ENCODE measurements at places on chromosomes 2 and 18.

GRCh38 chr2:112542984-112543661 is 858 bp downstream of the POLR1B start:
- DNase-seq = no peak

DNA sequence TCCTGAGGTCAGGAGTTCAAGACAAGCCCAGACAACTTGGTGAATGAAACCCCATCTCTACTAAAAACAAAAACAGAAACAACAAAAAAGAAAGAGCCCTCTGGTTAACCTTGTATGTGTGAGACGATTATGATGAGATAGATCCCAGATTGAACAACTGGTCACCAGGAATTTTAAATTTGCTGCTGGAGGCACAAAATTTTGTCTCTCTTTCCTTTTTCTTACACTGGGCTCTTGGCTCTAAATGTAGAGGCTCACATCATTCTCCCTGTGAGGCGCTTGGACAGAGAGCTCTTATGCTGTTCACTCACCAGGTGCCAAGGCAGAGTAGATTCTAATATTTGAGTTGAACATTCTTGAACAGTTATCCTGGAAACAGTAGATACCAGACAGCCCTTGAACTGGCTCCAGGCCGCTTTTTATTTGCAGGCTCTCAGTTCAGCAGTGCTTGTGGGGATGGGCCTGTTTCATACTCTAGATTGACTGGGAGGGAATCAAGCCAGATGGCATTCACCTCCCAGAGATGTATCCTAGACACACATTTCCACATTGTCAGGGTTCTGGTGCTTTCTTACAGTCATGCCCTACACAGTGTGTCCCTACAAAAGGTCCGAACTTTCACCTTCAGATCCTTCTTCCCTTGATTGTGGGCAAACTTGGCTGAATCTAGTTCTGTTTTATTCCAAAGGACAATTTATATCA is 1159.6 kb downstream of the RPIA start:
- no peak for DNase-seq

DNA sequence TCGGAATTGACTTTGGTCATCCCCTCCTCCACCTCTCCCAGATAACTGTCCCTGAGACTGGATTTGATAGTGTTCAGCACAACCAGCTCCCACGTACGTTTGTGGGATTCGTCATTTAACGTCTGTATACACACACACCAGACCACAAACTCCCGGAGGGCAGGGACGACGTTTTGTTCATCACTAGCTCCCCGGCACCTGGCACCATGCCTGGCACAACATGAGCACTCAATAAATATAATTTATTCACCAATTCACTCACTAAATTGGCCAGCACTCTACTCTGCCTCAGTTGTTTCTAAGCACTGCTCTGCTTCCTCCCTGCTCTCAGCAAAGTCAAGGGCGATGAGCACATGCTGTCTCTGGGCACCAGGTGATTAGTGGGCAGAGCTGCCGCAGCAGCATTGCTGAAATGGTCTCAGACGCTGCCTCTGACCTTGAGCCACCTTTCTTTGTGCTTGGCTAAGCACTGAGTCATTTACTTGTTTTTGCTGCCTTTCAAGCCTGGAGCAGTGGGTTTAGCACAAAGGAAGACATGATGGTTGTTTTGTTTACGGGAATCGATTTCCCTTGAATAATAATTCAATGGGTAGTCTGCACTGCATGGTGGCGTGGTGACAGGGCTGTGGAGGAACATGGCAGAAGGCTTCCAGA is 19.3 kb upstream of the LOXHD1 start:
- DNase-seq = no peak

DNA sequence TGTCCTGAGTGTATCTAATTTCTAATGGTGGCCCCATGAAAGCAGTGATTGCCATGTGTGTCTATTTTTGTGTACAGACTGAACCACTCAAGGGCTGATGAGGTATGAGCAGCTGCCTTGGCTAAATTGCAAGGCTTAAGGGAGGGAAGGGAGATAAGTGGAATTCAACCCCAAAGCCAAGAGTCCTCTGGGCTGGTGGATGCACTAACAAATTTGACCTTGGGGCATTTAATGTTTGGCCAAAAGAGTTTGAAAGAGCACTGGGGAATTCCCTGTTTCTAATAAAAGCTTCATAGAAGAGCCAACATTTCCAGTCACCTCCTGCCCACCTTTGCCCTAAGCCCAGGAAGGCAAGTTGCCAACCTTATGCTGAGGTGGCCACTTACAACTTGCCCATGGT is 172.1 kb downstream of the SETBP1 start:
- no peak for DNase-seq

GRCh38 chr18:6885006-6885481 is 155.5 kb downstream of the ARHGAP28 start:
- DNase-seq = peak; percentile 13

GRCh38 chr2:23639406-23639982 is 254.5 kb downstream of the KLHL29 start:
- no peak for DNase-seq

- no peak for DNase-seq
Observed at GRCh38 chr2:191066197-191066918, 52.4 kb upstream of the STAT1 start.

DNA sequence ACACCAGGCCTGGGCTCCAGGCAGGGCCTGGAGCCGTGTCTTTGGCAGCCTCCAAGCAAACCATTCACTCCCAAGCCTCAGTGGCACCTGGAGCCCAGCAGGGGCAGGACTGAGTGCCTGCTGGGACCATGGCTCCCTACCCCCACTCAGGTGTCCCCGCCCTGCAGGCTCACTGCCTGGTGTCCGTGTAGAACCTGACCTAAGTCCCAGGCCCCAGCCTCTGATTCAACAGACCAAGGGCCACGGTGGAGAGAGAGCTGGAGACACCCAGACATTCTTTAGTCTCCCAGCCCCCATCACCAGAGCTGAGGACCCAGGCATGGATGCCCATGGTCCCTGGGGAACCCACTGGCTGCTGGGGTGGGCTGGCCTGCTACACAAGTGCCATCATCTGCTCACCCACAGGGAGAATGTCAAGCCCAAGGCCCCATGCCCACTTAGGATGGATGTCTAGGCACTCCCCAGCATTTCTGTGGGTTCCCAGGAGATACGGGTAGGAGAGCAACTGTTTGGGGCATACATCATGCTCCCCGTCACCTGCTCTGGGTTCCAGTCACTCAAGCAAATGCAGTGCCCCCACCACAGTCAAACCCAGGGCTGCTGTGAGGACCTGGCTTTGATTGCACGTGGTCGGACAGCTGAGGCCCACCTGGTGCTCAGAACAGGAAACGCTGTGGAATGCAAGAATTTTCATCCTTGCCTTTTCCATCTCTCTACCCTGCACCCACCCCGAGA is 42.9 kb upstream of the ATG16L1 start:
- no peak for DNase-seq

DNA sequence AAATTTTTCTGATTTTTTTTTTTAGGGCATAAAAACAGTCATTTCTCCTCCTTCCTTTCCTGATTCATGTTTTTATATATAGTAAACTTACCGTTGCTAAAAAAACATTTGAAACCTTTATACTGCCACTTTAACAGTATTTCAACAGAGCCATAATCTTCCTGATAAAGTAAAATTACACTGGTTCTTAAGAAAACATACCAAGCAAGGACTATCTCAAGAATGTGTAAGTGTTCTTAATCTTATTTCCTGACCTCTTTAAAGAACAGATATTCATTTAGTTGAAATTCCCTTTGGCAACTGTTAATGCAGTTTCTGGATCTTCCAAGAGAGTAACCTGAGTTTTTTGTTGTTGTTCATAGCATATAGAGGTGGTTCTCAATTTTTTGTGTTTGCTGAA is 26.6 kb upstream of the COLEC12 start:
- no peak for DNase-seq

- peak; percentile 18 for DNase-seq
Observed at GRCh38 chr2:127884436-127884835, 1.3 kb downstream of the AMMECR1L start.

DNA sequence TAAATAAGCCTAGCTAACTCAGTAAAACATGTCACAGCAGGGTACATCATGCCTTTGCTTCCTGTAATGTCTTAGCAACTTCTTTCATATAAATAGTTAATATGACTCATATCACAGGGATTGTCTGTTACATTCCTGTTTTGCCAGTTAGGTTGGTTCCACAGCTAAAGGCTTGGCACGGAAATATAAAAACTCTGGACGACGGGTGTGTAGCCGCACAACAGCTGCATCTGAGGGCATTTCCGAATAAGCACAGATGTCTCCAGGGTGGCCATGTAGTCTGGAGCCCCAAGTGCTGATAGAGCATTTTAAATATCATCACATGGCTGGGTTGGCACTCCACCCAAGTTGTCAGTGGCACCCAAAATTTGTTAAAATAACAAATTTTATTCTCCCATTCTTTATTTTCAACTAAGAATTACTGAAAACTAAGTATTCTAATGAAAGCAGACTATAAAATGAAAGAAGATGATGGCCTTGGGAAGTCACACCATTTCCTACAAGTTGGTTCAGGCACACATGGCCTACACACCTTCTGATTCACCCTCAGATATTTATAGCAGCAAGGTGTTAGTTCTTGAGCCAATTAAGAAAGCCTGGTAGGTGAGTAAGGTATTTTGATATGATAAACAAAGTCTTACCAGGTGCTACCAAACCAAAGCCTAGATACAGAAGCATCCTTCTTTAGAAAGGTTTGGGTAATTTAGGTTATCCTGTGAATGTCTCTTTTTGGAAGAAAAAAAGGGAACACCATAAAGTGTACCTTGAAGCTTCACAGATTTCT is 61.8 kb upstream of the STK17B start:
- no peak for DNase-seq

GRCh38 chr2:890791-891190 is 59.9 kb upstream of the SNTG2 start:
- DNase-seq = no peak

GRCh38 chr2:63743170-63743981 is 98.3 kb upstream of the UGP2 start:
- DNase-seq = no peak

DNA sequence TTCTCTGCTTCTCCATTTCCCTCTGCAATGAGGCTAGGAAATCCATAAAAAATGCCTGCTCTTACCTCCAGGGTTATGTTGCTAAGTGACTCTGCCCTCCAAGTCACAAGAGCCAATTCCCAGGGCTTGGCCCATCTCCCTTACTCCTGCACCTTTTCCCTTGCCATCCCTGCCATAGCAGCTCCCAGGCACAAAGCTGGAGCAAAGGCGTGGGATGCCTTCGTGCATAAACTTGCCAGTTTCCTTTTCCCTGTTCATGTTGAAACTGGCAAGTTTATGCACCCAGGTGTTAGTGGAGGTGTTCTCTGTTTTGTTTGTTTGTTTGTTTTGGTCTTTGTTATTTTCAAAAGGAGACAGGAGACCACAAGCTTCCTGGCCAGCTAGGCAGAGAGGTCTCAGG is 195.1 kb downstream of the ACKR3 start:
- no peak for DNase-seq

DNA sequence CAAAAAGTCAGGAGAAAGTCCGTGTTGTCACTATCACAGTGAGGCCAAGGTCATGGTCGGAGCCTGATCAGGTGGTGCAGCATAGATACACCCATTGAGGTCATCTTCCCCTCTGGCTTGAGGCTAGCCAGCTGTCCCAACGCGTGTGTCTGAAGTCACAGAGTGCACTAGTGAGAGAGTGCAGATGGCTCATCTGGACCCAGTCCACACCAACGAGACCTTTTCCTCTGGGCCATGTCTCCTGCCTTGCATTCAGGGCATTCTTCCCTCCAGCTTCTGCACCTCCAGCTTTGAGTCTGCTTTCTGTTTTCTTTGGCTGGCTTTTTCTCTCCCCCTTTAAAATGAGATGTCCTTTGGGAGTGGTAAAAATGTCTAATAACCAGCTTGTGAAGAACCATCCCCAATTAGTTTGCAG is 146.9 kb downstream of the TDRD15 start:
- no peak for DNase-seq

GRCh38 chr18:6013171-6013810 is 118.0 kb upstream of the TMEM200C start:
- no peak for DNase-seq

DNA sequence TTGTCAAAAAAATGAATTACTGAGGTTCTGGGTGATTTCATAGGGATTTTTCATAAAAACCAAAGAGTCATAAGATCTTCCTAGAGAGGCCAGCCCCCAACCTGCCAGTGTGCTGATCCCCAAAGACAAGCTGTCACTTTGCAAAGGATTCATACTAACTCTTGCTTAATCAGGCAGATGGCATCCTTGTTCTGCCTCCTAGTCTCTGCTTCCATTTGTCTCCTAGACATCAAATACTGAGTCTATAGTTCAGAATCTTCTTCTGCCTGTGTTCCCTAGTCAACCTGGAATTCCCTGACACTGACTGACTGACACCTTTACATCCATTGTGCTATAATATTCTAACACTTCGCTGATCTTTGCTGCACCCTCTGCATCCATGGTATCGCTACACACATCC is 84.9 kb downstream of the SLC8A1 start:
- no peak for DNase-seq

GRCh38 chr2:98088261-98088660 is 1.3 kb downstream of the VWA3B start:
- no peak for DNase-seq

GRCh38 chr2:129301431-129301913 is 678.0 kb upstream of the RAB6C start:
- DNase-seq = no peak

DNA sequence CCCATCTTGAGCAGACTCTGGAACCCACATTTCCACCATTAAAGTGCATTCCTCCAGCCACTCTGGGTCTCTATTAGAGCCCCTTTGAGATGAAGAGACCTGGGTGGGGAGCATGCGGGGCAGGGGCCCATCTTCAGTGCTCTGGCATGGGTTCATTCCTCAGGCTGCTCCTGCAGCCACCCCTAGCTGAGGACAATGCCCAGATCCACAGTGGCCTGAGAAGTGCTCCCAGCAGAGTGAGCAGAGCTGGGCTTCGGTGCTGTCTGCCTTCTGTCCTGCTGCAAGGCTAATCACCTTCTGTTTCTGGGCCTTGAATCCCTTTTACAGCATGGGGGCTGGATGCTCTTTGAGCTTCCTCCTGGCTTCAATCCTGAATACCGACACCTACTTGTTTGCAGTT is 169.8 kb downstream of the TRIM43 start:
- no peak for DNase-seq

- no peak for DNase-seq
Observed at GRCh38 chr2:197306024-197306695, 4.4 kb downstream of the ANKRD44 start.

DNA sequence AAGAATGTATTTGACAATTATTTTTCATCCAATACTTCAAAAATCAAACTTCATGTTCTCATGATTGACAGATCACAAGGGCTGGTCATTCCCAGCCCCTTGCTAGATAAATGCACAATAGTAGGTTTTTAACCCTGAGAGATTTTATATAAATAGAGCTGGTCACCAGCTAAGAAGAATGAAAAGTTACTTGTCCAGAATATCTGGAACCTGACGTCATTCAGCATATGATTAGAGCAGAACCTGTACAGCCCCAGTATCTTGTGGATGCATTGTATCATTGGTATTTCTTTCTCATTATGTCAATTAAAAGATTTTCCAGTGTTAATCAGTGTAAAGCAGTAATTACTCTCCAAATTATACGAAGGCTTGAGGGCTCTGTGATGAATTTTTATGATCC is 202.8 kb upstream of the RND3 start:
- DNase-seq = no peak

DNA sequence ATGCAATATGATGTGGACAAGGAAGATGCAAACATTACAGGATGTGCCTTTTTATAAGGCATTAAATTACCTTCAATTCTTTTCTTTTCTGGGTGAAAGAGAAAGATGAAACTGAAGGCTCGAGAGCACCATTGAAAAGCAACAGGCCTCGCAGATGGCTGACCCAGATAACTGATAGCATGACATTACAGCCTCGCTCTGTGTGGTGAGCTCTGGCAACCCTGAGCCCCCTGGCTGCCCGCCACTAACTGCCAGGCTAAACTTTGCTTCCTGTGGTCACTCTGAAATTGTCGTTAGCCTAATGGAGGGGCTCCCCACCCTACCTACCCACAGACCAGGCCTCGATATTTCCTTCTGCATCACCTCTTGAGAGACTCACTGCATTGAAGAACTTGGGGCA is 516.8 kb upstream of the FANCL start:
- no peak for DNase-seq

Data from fibroblast of skin of left quadriceps (primary cell).